Psoas muscle (tissue), 8 donors: ENCODE measurements at places on chromosomes 5 and 9. TPM values are rescaled to one million over a fixed set of nuclear protein-coding genes. Genes with fewer than 3 reads are reported as not detected.

The ARL14EPL gene
- total RNA-seq: not detected

The SLU7 gene
- total RNA-seq: 55.8 TPM

The SLC9A3 gene
- 0.81 TPM for total RNA-seq

GRCh38 chr5:12901696-12902095 lies 997.5 kb upstream of the CTNND2 start:
- no peak for DNase-seq

- DNase-seq: no peak
Measured at GRCh38 chr9:21810881-21811280, 8.4 kb downstream of the MTAP start.

DNA sequence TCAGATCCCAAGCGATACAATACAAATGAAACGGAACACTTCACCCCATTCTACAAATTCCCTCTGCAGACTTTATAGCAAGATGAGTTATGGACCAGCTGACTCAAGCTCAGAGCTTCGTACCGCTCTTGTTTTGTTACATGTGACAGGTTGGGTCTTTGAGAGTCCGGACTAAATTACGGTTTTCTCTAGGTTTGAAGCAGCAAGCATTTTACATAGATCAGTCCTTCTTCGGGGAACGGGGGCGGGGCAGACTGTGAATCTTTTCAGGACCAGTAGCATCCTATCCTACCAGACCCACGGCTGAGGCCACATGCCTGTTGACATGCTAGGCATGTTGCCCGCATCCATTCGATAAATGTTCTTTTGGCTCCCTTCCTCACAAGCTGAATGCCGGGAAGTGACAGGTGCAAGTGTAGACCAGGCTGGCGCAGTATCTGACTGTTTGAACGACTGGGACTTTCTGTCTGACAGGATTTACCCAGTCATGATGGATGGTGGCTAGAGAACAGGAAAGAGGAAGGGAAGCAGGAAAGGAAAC lies 811.0 kb upstream of the GRAMD2B start:
- peak; percentile 16 for DNase-seq

The FOXD4L3 gene
- total RNA-seq: not detected

The RNF183 gene
- not detected for total RNA-seq

- no peak for DNase-seq
Measured at GRCh38 chr5:154683101-154683880, 71.9 kb upstream of the LARP1 start.

DNA sequence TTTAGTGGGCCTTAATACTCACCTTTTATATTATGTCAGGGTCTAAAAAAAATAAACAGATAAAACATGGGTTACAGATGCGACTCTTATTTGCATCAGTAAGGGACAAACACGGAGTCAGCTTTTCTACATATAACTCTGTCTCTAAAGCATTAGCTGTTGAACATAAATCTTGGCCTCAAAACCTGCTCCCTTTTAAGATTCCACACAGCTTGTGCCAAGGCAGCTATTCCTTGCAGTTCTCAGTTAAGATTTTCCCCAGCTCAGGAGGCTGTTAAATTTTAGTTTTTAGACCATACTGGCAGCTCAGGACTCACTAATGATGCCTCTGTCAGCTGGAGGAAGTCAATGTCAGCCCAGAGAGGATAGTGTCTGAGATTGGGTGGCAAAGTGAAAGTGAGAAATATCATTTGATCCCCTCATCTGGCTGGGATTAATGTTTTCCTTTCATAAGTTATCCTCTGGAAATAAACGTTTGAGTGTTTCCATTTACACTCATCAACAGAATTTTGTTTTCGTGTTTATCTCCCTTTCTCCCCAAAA lies 287.5 kb downstream of the ELAVL2 start:
- no peak for DNase-seq

The TMEM8B gene
- 13.6 TPM for total RNA-seq

- DNase-seq: no peak
Measured at GRCh38 chr9:95273369-95274022, 44.0 kb downstream of the FANCC start.

DNA sequence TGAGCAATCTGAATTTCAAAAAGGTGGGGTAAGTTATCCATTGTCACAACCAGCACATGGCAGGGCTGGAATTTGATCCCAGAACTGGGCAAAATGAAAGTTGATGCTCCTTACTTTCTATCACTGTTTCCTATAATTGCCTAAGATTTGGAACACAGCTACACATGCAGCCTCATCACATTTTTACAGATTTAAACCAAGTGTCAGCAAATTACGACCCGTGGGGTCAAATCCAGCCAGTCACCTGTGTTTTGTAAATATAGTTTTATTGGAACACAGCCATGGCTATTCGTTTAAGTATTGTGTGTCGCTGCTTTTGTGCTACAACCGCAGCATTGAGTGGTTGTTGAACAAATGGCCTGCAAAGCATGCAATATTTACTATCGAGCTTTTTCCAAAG lies 94.3 kb downstream of the SREK1 start:
- no peak for DNase-seq

- no peak for DNase-seq
Measured at GRCh38 chr5:160843240-160843639, 8.8 kb downstream of the ATP10B start.

The ASPN gene
- 0.52 TPM for total RNA-seq

DNA sequence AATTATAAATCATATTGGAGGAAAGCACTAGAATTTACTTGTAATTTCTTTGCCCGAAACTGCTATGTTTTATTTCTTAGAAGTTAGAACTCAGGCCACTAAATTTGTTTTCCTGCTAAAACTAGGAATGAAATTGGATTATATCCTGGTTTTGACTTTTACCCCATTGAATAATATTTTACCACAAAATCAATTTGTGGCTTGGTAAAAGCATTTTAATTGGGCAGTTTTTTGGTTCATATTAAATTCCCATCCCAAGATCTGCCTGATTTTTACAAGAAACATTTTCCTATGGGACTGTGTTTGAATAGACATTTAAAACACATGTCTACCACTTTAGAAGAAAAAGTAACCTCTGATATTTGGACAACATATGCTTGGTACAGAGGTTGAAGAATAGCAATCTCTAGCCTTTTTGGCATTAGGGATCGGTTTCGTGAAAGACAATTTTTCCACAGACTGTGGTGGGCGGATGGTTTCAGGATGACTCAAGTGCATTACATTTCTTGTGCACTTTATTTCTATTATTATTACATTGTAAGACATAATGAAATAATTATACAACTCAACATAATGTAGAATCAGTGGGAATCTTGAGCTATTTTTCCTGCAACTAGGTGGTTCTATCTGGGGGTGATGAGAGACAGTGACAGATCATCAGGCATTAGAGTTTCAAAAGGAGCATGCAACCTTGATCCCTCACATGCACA lies 565.6 kb downstream of the PRR16 start:
- DNase-seq: no peak

DNA sequence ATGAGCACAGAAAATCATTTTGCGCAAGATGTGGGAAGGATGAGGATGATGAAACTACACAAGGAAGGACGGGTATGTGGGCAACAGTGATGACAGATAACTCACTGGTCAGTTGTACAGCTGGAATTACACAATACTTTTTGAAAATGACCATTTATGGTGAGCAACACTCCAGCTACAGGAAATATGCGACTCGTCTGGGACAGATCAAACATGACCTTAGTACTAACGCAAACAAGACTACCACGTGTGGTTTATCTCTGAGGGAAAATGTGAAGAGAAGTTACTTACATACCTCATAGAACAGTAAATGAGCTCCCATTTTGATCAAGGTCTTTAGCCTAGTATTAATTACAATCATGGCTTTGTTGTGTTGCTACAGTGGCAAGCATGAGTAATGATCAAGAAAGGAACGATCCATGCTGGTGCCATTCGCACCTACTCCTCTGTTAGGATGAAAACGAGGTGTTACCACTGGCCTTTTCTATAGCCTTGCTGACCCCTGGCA lies 456.9 kb downstream of the BNC2 start:
- DNase-seq: no peak
